ENCODE measurements at places on chromosomes 7 and 10.

GRCh38 chr10:6200440-6200733 is 2.3 kb upstream of the PFKFB3 start:
- DNase-seq = no peak

GRCh38 chr10:87752566-87752965 is 65.5 kb downstream of the ATAD1 start:
- no peak for DNase-seq

DNA sequence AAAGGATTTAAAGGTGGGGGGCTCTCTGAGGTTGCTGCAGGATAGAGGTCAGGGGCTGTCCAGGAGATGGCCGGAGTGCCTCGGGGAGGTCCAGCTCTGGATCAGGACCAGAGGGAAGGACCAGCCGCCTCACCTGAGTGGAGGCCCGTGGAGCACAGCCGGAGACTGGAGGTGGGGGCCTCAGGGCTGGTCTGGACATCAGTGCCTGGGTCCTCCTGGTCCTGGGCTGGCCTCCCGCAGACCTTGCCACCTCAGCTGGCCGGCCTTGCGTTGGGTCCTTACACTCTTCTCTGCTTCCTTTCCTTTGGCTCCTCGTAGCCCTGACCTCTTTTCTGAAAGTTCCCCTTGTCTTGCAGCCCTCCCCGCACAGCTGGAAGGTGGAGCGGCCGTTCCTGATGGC is 2.0 kb downstream of the SUN1 start:
- DNase-seq = no peak

DNA sequence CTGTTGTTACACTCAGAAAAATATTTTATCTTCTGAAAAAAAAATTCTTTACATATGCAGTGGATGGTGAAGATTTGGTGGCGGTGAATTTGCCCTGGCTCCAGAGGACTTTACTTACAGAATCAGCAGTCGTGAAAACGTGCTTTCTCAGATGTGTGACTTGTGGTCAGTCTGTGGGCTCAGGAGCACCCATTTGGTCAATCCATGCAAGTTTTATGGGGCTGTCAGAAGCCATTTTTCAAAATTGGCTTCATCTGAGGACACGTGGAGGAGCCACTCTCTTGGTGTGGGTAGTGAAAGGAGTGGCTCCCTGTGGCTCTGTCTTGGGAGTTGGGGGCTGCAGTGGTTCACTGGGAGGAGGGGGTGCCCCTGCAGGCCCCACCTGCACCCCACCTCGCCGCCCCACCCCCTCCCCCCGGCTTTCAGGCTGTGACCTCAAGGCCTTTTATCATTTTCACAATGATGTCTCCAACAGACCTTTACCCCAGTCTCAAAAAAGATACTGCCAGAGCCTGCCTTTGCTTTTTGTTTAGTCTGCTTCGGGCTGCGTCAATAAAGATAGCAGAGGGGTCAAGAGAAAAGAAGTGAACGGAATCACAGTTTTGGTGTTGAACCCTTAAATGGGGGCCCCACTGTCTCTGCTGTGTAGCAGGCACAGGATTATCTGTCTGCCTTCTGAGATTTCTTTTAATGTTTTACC is 137.4 kb downstream of the MGMT start:
- DNase-seq = no peak

DNA sequence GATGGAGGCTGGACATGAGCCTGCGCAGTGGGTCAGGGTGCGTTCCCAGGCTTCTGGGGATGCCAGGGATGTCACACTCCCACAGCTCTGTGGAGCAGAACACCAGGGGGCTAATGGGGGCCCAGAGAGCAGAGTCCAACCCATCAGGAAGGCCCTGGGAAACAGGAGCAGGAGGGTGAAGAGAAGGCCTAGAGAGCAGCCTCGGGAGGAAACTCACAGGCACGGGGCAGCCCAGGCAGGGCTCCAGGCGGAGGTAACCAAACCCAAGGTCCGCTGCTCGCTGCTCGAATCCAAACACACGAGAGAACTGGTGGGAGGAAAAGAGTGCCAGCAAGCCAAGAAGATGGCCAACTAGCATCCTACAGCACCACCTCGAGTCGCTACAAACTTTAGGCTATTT is 130.7 kb upstream of the LANCL2 start:
- no peak for DNase-seq

- no peak for DNase-seq
Observed at GRCh38 chr10:122276611-122277208, 5.6 kb downstream of the BTBD16 start.

- DNase-seq = no peak
Observed at GRCh38 chr7:23105086-23105643, 420 bp upstream of the KLHL7 start.

GRCh38 chr10:75407224-75407712 is 5.7 kb upstream of the ZNF503 start:
- DNase-seq = no peak

DNA sequence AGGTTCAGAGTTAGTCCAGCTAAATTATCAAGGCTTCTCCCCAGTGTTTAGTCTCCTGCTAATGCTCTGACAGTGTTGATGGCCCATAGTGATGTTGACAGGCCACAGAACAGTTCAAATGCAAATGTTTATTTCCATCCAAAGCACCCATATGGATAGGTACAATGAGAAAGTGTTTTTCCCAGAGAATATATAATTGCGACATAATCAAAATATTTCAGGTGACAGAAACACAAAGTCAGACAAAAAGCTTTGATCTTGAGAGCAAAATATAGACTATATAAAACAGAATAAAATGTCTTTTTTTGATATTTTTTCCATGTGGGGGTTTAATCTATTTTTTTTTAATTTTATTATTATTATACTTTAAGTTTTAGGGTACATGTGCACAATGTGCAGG is 642.3 kb upstream of the SEMA3D start:
- peak; percentile 21 for DNase-seq

GRCh38 chr7:35792873-35793489 is 7.9 kb upstream of the SEPTIN7 start:
- no peak for DNase-seq

DNA sequence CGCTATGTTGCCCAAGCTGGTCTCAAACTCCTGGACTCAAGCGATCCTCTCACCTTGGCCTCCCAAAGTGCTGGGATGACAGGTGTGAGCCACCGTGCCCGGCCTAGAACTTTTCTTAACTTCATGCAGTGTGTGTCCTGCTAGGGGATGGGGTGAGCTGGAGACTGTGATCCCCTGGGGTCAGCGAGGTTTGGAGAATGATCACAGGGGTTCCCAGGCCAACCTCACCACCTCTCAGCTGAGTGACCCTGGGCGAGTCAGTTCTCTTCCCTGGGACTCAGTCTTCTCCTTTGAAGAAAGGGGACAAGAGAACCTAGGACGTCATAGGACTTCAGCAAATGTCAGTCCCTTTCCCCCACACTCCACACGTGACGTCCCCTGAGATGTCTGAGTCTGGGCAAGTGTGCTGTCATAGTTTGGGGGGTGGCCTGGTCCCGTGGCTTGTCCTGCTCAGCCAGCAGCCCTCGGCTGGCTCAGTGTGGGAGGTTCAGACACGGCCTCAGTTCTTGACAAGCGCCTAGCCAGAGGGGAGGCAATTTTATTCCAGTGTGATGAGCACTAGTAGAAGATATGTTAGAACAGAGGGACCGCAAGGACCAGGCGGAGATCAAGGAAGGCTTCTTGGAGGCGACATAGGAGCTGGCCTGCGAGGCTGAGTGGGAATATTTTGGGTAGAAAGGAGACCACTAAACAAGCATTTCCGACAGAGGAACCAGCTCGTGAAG is 43.3 kb upstream of the ELN start:
- DNase-seq = no peak

DNA sequence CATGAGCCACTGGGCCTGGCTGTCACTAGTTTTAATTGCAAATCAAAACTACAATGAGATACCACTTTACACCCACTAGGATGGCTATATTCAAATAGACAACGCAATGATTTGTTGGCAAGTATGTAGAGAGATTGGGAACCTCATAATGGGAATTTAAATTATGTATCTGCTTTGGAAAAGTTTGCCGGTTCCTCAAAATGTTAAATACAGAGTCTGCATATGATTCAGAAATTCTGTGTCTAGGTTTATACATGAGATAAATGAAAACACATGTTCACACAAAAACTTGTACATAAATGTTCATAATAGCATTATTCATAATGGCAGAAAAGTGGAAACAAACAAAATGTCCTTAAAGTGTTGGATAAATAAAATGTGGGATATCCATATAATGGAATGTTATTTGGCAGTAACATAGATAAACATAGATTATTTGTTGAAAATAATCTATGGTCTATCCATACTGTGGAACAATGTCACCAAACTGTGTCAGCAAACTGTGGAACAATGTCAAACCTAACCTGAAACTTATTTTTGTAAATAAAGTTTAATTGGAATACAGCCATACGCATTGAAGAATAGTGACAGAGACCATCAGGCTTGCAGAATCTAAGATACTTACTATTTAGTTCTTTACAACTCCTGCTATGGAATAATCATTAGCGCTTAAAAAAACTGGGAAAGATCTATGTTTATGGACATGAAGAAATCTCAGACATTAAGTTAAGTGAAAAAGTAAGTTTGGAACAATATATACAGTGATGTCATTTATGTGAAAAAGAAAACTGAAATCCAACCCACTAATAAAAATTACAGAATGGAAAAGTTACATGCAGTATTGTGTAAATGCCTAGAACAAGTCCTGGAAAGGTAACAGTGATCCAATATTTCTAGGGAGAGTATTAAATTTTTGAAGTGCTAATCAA is 70.9 kb downstream of the CCDC7 start:
- no peak for DNase-seq

DNA sequence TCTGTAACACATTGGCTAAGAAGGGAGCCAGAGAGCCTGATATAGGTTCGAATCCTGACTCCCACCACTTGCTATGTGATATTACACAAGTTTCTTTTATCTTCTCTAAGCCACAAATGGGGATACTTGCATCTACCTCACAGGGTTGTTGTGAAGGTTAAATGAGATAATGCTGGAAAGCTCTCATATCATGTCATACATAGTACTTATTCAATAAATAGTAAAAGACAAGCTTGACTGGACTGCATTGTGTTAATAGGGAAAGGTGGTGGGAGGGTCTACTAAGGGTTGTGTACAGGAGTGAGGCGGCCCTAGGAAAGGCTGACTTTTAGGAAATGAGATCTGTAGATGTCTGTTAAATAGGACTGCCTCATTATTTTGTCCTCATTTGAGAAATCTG is 35.8 kb upstream of the DNMBP start:
- no peak for DNase-seq

- no peak for DNase-seq
Observed at GRCh38 chr10:21265622-21266021, 259.9 kb downstream of the SKIDA1 start.

GRCh38 chr7:134457210-134457609 is 1.7 kb downstream of the AKR1B1 start:
- no peak for DNase-seq

- DNase-seq = no peak
Observed at GRCh38 chr7:72386118-72386517, 26.0 kb downstream of the CALN1 start.

DNA sequence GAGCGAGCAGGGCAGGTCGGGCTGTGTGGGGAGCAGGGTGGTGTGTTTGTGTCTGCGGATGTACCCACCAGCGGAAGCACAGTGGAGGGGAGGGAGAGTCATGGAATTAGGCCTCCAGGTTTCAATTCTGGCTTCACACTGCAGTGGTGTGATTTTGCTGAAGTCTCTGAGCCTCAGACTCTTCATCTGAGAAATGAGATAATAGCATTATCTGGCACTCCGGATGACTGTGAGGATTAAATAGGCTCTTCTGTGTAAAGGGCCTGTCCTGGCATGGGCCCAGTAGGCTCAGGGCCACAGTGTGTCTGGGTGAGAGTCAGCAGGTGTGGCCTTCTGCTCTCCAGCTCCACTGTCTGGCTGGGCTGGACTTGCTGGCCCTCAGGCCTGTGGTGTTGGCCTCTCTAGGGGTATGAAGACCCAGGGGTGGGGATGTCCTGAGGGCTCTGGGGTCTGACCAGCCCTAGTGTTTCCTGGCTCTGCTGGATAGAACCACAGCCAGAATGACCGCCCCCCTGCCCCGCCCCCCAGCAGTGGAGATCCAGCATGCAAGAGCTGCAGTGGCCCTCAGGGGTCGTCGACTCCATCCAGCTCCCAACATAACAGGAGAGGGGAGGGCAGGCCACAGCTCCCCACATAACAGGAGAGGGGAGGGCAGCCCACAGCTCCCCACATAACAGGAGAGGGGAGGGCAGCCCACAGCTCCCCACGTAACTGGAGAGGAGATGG is 178.6 kb downstream of the RPS24 start:
- DNase-seq = no peak

GRCh38 chr7:6186577-6186976 is 85.8 kb downstream of the CYTH3 start:
- no peak for DNase-seq

DNA sequence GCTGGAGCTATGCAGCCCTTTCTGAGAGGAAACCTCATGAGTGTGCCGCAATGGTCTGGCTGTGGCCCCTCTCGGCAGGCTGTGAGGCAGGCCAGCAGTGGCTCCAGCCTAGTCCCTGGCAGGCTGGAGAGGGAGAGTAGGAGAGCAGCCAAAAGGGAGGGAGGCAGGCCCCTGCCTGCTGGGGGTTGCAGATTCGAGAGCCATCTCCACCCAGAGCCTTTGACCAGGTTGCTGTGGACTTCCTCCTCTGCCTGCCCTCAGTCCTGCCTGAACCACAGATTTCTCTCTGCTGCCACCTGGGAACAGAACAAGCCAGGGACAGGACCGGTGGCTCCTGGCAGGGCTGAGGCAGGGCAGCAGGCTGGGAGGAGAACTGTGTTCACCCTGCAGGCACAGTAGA is 13.9 kb downstream of the PAX2 start:
- no peak for DNase-seq

DNA sequence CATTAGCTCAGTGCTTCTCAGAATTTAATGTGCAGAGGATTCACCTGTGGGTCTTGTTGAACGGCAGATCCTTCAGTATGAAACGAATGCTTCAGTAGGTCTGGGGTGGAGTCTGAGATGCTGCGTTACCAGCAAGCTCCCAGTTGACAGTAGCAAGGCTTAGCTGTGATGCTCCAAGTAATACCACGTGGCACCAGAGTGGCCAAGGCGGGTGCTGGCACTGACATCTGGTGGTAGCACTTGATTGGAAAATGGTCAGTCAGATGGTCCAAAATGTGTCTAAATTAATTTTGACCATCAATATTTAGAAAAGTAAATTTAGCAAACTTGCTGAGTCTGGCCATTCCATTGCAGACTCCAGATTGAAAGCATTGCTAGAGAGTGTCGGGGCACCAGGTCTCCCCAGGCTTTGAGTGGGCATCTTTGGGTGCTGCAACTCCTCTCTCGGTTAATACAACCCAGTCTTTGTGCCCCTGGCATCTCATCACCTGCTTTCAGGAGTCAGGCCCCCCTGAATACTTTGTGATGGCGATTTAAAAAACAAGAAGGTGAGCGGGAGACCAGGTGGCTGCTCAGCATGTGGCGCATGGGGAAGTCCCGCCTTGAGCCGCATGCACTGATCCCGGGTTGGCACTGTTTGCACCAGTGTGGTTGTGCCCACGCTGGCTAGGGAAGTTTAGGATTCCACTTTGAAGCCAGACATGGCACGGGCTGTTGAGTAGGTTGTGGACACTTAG is 130.1 kb downstream of the NT5C2 start:
- peak; percentile 12 for DNase-seq

- DNase-seq = no peak
Observed at GRCh38 chr10:124566981-124567835, 105.6 kb downstream of the LHPP start.
